ENCODE measurements at places on chromosomes 12 and 14. TPM values are rescaled to one million over a fixed set of nuclear protein-coding genes. Genes with fewer than 3 reads are reported as not detected.

Gene TSHR
- total RNA-seq, result not detected

Gene ADCY4
- total RNA-seq, result 0.88 TPM

Gene ADCY6
- 42.2 TPM for total RNA-seq

Gene NEUROD4
- total RNA-seq, result not detected

Gene DDN
- total RNA-seq, result under 0.01 TPM

Gene DDHD1
- total RNA-seq, result 5.9 TPM

All from epithelial cell of alveolus of lung (primary cell).